CD4-positive, alpha-beta T cell (primary cell): ENCODE measurements at places on chromosomes 16 and 17. TPM values are rescaled to one million over a fixed set of nuclear protein-coding genes. Genes with fewer than 3 reads are reported as not detected.

The TNS4 gene
- 4.2 TPM for total RNA-seq

The AGRP gene
- not detected for total RNA-seq

DNA sequence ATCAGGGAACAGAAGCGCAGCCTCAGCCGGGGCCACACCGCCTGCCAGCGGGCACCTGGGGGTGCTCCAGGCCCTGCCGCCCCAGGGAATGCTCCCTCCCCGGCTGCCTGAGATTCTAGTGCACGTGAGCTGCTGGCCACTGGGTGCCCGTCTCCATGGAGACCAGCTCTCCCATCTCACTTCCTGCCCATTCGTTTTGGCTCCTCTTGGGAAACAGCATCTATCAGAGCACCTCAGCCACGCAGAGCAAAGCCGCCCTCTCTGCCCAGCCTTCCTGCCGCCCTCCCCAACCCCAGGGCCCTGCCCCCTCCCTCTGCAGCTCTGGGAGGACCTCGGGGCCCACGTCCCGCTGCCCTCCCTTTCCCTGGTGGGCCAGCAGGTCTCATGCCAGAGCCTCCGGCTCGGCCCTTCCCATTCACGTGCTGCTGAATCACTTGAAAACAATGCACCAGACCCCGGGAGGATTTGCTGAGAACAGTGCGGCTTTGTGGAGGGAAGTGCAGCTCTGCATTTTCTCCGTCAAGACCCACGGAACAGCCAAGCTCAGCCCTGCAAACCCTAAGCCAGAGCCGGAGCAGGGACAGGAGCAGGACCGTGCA is 19.4 kb downstream of the CEP295NL start:
- H3K27me3 ChIP-seq: no peaks in the 10 kb centered on the region
- peaks cover 36% of the 10 kb centered on the region for H3K4me1 ChIP-seq
- H3K4me3 ChIP-seq: no peak overlapping the region

DNA sequence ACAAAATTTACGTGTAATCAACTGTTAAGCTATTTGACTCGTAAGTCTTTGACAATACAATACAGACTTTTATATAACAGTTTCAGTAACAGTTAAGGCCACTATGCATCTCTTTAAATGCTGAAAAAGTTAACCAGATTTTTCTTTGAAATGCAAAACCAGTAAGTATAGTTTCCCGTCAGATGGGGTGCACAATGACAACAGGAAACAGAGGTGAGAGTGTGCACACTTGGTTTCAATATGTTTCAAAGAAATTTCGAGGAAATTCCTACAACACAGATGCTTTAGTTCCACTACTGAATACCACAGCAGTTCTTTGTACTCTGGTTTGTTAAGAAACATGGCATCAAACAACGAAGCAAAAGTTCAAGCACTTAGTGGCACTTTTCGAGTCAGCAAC is 48.4 kb downstream of the RNF157 start:
- no peaks in the 10 kb centered on the region for H3K27me3 ChIP-seq
- H3K4me3 ChIP-seq: peak overlapping the region; percentile 11
- DNase-seq: peak; percentile 85

- peaks cover 21% of the 10 kb centered on the region for H3K36me3 ChIP-seq
- no peaks in the 10 kb centered on the region for H3K27me3 ChIP-seq
- no peak overlapping the region for H3K4me3 ChIP-seq
- no peak for DNase-seq
- peaks cover under 1% of the 10 kb centered on the region for H3K4me1 ChIP-seq
- H3K27ac ChIP-seq: no peak overlapping the region
Observed at GRCh38 chr17:75888484-75888883, 8.3 kb downstream of the TRIM65 start.
